ENCODE measurements at places on chromosomes 11 and 22.
A peak's percentile ranks its signal among the peaks of the same experiment; 100 is the strongest.

GRCh38 chr11:66981976-66982578 lies 7.0 kb downstream of the C11orf86 start:
- DNase-seq: peak; percentile 87

GRCh38 chr22:44529827-44530523 lies 31.9 kb upstream of the RTL6 start:
- DNase-seq: no peak

GRCh38 chr11:74989260-74989638 lies 516 bp downstream of the NEU3 start:
- peak; percentile 4 for DNase-seq

DNA sequence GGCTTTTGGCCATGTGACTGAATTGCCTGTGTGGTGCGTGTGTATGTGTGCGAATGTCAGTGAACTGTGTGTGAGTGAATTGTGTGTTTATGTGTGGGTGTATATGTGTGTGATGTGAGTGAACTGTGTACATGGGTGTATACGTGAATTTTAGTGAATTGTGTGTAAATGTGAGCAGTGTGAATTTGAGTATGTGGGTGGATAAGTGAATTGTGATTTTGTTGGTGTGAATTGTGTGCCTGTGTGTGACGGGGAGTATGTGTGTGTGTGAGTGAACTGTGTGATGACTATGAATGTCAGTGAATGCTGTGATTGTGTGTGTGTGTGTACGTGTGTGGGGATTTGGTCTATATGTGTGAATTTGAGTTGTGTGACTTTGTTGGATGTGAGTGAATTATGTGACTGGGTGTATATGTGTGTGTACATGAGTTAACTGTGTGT lies 3.5 kb downstream of the DDTL start:
- DNase-seq: no peak

GRCh38 chr22:20312396-20313191 lies 7.3 kb downstream of the DGCR6L start:
- no peak for DNase-seq

- DNase-seq: no peak
Measured at GRCh38 chr11:68546555-68546954, 86.0 kb downstream of the PPP6R3 start.

DNA sequence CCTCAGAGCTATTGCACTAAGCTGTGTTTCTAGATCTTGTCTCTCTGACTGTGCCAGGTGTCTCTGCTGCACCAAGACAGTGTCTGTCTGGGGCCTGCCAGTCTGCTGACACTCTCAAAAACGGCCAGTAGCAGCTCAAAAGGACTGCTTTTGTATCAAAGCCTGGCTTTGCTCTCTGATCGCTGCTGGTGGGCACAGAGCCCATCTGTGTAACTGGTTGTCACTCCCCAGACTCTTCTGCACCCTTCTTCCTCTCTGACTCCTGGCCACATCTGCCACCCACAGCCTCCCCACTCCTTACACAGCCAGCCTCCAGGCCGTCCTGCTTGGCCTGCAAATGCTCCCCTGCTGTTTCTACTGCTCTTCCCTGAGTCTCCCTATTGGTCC lies 26.5 kb downstream of the MED15 start:
- DNase-seq: no peak

DNA sequence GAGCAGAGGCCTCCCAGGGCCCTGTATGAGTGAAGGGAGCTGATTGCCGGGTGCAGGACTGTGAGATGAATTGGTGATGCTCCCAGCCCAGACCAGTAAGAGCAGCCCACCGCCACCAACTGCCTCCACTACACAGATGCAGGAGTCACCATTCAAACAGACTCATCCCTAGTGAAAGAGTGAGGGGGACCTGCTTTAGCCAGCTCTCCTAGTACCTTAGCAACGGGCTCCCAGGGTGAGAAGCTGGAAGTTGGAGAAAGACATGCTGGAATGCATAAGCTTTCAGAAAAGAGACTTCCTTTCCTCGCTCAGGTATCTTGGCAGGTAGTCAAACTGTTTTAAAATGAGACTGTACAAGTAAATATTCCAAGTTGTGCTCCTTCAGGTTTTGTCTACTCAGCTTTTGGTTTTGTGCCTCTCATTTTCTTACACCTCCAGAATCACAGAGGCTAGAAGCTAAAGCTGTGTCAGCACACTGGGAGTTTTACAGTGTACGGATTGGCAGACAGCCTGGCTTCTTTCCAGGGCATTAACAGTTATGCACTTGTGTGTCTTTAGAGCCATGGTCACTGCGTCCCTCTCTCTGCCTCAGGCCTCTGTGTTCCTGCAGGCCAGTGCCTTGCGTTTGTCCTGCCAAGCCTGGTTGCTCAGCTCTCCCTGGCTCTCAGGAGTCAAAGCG lies 146.2 kb downstream of the ATXN10 start:
- DNase-seq: peak; percentile 9

DNA sequence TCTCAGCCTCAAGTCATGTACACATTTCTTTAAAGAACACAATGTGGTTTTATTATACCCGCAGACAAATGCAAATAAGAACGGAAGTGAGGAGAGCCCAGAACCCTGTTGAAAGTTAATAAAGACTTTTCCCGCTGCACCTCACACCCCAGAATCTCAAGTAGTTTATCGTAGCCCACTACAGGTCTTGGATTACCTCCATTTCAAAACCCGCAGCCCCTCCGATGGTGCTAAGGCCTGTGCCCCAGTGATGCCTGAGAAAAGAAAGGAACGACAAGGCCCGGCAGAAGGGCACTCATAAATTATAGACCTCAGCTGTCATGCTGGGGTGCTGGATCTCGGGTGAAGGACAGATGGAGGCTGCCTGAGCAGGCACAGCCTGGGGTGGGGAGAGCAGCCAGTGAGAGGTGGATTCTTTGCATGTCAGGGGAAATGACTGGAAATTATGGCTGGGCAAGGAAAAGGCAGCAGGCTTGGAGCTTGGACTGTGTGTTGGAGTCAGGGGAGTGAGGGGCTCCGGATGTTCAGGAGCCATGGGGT lies 354.1 kb downstream of the NTM start:
- no peak for DNase-seq
